ENCODE measurements at places on chromosomes 7 and 10. TPM values are rescaled to one million over a fixed set of nuclear protein-coding genes. Genes with fewer than 3 reads are reported as not detected.

OPALIN gene
- not detected for total RNA-seq

KIN gene
- 19.9 TPM for total RNA-seq

FAM24B gene
- total RNA-seq, result not detected

PTF1A gene
- not detected for total RNA-seq

ACSM6 gene
- not detected for total RNA-seq

ALOX5 gene
- 10.6 TPM for total RNA-seq

Data from mesothelial cell of epicardium (in vitro differentiated cells).